CD4-positive, alpha-beta T cell treated with Interleukin-1 beta for 1 hour (primary cell): ENCODE measurements at places on chromosomes 6 and 20.

DNA sequence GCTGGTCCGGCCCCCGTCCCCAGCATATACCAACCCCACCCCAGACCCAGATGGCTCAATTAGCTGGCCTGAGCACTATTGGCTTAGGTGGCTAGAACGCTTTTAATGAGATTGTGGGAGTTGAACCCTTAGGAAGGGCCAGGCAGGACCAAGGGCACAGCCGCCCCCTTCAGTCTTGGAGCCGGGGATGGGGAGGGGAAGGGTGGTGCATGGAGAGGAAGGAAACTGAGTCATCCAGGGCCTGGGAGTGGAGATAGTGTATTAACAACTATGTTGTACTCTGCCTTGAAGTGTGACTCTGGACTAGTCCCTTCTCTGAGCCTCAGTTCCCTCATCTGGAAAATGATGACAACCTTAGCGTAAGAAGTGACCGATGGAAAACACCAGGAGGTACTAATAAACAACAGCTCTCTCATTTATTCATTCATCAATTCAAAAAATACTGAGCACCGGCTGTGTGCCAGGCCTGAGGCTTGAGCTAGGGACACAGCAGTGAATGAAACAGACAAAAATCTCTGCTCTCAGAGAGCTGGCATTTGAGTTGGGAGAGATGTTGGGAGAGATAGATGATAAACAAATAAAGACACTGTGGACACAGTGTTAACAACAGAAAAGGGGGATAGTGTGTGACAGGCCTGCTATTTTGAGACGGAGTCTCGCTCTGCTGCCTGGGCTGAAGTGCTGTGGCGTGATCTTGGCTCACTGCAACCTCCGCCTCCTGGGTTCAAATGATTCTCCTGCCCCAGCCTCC lies 11.5 kb downstream of the PEDS1 start:
- DNase-seq, result no peak

- DNase-seq, result no peak
Measured at GRCh38 chr6:144543006-144543871, 258.1 kb downstream of the UTRN start.

DNA sequence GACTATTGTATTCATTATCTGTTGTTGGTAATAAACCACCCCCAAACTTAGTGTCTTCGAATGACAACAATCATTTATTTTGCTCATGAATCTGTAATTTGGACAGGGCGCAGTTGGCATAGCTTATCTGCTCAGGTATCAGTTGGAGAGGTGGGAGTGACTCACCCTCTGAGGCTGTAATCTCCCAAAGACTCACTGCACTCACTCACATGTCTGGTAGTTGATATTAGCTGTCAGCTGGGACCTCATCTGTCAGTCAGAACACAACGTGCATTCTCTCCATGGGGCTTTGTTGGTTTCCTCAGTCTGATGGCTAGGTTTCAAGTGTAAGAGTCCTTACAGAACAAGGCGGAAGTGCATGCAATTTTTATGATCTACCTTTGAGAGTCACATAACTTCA lies 219.0 kb upstream of the PRND start:
- DNase-seq, result no peak

GRCh38 chr6:169425628-169426370 lies 172.2 kb upstream of the THBS2 start:
- DNase-seq, result peak; percentile 13

DNA sequence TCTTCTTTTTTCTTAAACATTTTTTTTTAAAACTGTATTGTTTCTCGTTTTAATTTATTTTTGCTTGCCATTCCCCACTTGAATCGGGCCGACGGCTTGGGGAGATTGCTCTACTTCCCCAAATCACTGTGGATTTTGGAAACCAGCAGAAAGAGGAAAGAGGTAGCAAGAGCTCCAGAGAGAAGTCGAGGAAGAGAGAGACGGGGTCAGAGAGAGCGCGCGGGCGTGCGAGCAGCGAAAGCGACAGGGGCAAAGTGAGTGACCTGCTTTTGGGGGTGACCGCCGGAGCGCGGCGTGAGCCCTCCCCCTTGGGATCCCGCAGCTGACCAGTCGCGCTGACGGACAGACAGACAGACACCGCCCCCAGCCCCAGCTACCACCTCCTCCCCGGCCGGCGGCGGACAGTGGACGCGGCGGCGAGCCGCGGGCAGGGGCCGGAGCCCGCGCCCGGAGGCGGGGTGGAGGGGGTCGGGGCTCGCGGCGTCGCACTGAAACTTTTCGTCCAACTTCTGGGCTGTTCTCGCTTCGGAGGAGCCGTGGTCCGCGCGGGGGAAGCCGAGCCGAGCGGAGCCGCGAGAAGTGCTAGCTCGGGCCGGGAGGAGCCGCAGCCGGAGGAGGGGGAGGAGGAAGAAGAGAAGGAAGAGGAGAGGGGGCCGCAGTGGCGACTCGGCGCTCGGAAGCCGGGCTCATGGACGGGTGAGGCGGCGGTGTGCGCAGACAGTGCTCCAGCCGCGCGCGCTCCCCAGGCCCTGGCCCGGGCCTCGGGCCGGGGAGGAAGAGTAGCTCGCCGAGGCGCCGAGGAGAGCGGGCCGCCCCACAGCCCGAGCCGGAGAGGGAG lies 580 bp downstream of the VEGFA start:
- DNase-seq, result peak; percentile 48

DNA sequence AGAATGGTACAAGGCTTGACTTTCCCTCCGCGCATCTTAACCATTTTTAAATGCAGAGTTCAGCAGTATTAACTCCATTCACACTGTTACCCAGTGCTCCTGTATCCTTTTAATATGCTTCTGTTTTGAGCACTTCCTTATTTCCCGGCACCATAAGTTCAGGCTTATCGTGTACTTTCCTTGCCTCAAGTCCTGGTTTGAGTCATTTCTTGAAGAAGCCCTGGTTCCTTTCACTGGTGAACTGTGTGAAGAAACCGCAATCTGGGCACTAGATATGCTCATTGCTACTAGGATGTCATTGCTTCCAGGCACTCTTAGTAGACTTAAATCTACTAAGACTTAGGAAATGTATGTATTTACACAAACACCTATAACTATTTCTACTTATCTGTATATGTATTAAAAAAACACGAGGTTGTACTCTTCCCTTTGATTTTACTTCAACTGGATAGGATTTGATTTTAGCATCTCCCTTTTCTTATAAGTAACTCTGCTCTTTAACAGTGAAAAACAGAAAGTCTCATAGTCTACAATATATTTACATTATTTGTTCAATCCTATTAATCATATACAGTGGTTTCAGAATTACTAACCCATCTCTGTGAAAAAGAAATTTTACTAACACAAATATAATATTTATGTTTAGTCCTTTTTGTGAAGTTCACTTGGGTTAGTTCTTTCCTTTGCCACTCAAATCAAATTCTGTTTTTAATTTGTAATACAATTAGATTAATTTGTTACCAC lies 135.5 kb downstream of the CDKAL1 start:
- DNase-seq, result no peak

DNA sequence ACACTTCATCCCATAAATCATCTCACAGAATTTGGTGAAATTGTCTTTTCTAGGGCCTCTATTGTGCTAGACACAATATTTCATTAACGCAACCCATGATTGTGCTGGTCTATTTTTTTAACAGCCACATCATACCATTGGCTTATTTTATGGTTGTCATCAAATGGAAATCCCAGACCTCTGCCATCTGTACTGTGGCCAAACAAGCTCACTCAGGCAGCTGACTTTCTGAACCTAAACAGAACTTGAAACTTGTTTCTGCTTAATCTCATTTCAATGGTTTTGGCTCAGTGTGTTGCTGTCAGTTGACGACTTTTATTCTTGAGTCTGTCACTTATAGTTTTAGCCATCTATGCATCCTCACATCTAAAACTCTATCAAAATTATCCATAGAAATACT lies 111.8 kb downstream of the HAO1 start:
- no peak for DNase-seq

GRCh38 chr6:11732036-11732631 lies 46.5 kb downstream of the ADTRP start:
- peak; percentile 80 for DNase-seq

DNA sequence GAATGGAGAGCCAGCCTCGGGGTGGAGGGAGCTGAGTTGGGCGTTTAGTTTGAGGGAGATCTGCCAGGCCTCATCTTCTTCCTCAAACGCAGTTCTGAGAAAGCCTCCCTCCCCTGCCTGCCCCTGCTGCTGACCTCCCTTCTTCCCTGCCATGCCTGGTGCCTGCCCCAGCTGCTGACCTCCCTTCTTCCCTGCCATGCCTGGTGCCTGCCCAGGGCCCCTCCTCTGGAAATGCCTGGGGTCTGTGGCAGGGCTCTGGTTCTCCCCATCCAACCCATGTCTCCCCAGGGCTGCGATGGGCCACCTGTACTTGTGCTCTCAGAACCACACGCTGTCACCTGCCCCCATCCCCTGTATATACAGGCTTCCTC lies 114.6 kb downstream of the VEGFA start:
- DNase-seq, result no peak

DNA sequence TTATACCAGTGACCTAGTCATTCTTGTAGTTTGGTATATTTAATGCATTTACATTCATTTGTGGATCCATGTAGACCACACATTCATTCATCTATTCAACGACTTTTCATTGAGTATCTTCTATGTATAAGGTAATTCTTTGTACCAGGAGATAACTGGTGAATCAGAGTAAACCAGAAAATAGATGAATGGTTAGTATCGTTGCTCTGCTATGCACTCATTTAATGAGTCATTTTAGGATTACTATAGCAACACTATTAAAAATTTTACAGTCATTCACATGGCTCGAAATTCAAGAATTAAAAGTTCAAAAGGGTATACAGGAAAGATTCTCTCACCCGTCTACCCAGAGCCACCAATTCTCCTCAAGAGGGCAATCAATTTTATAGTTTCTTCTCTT lies 26.8 kb downstream of the DOK5 start:
- no peak for DNase-seq

GRCh38 chr20:34083137-34083536 lies 28.9 kb downstream of the EIF2S2 start:
- no peak for DNase-seq

- no peak for DNase-seq
Measured at GRCh38 chr6:74731204-74731603, 474.6 kb downstream of the COL12A1 start.

DNA sequence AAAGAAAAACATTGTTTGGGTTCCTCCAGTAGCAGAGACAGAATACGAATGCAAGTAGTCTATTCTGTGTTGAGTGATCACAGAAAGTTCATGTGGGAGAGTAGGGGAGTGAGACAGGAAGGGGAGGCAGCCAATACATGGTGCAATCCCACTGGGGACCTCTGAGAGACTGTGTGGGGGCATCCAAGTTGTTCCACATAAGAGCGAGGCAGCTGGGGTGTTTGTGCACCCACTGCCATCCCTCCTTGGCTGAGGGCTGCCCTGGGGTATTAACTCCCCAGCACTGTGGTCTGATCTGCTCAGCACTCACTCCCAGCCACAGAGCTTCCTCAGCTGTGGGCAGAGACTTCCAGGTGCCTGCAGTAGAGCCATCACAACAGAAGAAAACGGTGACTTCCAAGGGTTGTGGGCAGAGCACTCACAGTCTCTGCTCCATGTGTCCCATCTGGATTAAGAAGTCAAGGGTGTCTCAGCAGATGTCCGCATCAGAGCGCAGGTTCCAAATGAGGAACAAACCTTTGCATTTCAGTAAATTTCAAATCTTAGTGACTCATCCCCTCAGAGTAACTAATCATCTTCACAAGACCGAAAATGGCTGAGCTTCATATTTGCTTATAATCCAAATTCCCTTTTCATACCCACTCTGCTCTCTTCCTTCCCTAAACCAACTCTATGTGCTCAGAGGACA lies 101.9 kb upstream of the NAA20 start:
- DNase-seq, result no peak

DNA sequence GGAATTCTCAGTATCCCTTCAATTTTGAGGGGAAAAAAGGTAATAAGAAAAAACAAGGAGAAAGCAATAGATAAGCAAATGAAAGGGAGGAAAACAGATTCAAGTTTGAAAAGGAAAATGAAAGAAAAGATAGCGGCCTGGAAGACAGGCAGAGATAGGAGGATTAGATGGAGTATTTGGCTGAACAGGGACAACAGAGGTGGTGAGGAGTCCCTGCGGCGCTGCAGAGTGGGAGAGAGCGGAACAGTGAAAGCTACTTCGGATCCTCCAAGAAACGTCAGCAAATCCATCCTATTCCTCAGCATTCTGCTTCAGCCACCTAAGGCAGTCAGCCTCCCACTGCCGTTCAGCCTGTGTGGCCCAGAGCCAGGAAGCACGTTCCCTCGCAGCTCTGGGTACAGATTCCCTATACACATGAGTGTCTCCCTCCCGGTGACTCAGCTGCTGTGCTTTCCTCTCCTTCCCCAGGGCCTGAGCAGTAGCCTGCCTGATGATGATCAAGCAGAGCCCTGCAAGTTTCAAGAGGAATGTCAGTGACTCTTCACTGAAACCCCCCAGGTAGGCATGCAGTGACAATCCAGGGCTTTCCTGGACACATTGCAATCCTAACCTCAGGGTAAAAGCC lies 43.4 kb upstream of the CDYL start:
- no peak for DNase-seq

- no peak for DNase-seq
Measured at GRCh38 chr20:3759884-3760283, 7.7 kb downstream of the ADISSP start.

DNA sequence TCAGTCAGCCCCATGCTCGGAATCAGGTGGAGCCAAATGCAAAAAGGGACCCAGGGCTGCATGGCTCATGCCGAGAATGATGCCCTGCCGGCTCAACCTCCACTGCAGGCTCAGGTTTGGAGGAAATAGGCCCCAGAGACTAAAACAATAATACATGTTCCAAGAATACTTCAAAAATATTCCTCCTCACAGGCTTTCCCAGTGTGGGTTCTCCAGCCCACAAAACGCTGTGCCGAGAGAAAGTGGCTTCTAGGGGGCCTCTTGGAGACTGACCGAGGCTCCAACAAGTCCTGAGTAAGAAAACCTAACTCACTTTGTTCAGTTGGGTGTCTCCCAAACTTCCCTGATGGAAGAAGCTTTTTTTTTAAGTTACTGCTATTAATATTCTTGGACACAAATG lies 73.9 kb downstream of the BANF2 start:
- DNase-seq, result no peak

DNA sequence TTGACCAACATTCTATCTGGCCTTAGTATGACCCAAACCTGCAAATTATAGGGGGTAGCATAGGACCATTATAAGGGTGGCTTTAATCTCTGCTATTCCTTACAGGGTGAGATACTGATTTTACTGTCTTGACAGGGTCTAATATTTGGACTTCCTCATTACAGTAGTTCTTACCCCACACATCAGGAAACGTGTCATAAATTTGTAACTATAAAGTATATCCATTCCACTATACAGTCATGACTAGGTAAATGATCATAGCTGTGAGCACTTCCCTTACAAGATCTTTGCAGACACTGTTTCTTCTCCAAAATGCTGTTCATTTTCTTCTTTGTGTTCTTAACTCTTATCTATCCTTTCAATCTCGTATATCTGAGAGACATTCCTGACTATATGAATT lies 518.7 kb upstream of the RNF217 start:
- no peak for DNase-seq

GRCh38 chr6:128513878-128514277 lies 6.5 kb downstream of the PTPRK start:
- DNase-seq, result no peak
